Left renal pelvis (tissue), 4 donors: ENCODE measurements at places on chromosomes 5 and 9. TPM values are rescaled to one million over a fixed set of nuclear protein-coding genes. Genes with fewer than 3 reads are reported as not detected.

Gene ARL10
- 18.3 TPM for polyA plus RNA-seq

Gene N4BP3
- polyA plus RNA-seq: 5.1 TPM

GRCh38 chr9:4573634-4574389 lies 83.5 kb downstream of the SLC1A1 start:
- DNase-seq: no peak

Gene ABO
- 10.6 TPM for polyA plus RNA-seq

- no peak for DNase-seq
Measured at GRCh38 chr5:1958211-1959010, 75.7 kb upstream of the IRX4 start.

Gene ANXA2R
- polyA plus RNA-seq: 1.4 TPM

DNA sequence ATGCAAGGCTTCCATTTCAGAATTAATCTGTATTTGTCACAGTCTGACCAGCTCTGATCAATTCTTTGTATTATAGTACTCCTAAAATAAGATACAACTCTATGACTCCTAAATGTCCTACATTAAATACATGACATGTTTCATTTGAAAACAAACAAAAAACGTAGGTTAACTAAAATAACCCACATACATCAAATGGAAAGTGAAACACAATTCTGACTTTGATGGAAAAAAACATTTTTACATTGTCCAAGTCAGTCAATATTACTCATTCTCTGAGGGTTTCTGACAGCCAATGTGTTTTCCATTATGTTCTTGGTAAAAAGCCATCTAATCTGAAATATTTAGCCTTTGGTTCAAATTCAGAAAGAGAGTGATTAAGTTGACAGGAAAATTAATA lies 8.7 kb downstream of the HMGCS1 start:
- no peak for DNase-seq

Gene PTAR1
- 60.6 TPM for polyA plus RNA-seq

- no peak for DNase-seq
Measured at GRCh38 chr9:16637218-16637617, 233.3 kb downstream of the BNC2 start.

GRCh38 chr5:137147346-137147745 lies 351.8 kb downstream of the SPOCK1 start:
- no peak for DNase-seq

Gene GALNT12
- polyA plus RNA-seq: 4.1 TPM

DNA sequence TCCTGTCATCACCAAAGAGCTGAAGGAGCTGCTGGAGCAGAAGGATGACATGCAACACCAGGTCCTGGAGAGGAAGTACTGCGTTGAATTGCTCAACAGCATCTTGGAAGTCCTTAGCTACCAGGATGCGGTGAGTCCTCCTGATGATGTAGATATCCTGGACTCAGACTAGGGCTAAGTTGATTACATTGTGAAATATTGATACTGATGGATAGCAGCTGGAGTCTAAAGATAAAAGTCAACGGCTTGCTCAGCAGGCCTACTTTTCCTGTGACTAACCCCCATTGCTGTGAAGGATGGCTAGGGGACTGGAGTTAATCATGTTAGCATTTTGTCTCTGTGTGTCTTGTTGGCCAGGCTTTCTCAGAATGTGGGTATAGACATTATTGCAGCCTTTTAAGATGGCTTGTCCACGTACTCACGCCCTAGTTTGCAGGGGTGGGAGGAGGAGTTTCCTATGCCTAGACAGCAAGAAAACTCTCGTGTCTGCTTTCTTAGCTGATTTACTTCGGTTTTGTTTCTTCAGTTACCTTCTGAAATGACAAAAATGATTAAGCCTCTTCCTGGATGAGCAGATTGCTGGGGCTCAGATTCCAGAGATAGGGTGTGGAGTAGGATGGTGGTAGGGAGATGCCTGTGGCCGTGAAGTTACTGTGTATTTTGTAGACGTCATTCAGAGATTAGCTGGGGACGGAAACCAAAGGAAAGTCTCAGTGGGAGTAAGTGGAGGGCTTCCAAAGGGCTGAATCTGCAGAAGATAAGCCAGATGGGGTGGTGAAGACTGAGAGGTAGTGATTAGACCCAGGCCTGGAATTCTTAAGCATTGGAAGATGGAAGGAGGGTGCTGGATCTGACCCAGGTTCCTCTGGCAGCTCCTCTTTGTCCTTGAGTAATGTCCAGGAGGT lies 166.3 kb downstream of the DOCK2 start:
- no peak for DNase-seq

Gene HMCN2
- polyA plus RNA-seq: 1.4 TPM

Gene OSMR
- polyA plus RNA-seq: 8.8 TPM

- DNase-seq: no peak
Measured at GRCh38 chr5:142829801-142830220, 59.6 kb downstream of the ARHGAP26 start.

DNA sequence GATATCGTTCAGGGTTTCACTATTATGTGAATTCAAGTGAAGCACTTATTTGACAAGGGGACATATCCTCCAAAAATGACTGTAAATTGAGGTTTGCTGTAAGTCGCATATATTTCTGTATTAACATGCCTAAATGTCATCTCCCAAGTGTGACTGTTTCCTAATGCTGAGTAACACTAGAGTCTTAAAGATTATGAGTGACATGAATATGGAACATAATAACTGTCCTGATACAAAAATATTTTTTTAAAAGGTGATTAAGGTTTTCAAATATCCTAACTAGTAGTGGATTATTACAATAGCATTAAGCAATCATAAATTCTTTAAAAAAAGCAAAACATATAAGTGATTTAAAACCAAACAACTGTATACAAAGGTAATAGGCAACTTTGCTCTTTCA lies 3.6 kb downstream of the NFIB start:
- no peak for DNase-seq

- DNase-seq: no peak
Measured at GRCh38 chr9:85640425-85640824, 101.3 kb downstream of the AGTPBP1 start.

Gene PRDM9
- polyA plus RNA-seq: not detected

Gene GRIA1
- polyA plus RNA-seq: 1.4 TPM

DNA sequence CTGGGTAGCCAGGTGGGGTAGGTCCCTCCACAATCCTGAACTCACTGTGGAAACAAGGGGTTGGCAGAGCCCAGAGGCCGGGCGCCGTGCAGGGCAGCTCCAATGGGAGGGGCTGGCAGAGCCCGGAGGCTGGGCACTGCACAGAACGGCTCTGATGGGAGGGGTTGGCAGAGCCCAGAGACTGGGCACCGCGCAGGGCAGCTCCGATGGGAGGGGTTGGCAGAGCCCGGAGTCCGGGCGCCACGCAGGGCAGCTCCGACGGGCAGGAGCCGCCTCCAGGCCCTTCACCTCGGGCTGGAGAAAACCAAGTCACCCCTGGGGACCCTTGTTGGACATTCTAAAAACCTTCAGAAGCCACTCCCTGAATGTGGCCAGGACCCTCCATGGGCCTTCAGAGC lies 9.3 kb downstream of the NACC2 start:
- no peak for DNase-seq

DNA sequence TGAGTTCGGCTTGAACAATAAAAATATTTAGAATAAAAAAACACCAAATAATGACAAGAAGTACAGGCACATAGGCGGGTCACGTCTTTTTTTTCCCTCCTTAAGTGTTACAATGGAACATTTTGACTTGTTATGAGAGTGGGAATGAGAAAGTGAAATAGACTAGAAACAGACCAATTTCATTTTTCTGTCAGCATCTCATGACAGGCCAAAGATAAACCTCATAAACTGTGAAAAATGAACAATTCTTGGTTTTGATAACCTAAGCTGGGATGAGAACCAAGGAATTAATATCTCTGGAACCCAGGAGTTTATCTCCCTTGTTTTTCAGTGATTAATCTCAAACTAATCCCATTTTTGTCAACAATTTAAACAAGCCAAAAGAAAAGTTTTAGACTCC lies 299.5 kb downstream of the SLIT3 start:
- no peak for DNase-seq

GRCh38 chr5:36158144-36158543 lies 6.2 kb downstream of the SKP2 start:
- no peak for DNase-seq

GRCh38 chr9:136726631-136727191 lies 14.3 kb downstream of the DIPK1B start:
- no peak for DNase-seq

GRCh38 chr5:39452846-39453245 lies 28.1 kb upstream of the DAB2 start:
- no peak for DNase-seq

Gene HAVCR2
- polyA plus RNA-seq: 5.4 TPM

- DNase-seq: no peak
Measured at GRCh38 chr9:127450243-127450760, 904 bp downstream of the RPL12 start.

GRCh38 chr5:172821340-172821985 lies 12.6 kb upstream of the ERGIC1 start:
- DNase-seq: no peak

DNA sequence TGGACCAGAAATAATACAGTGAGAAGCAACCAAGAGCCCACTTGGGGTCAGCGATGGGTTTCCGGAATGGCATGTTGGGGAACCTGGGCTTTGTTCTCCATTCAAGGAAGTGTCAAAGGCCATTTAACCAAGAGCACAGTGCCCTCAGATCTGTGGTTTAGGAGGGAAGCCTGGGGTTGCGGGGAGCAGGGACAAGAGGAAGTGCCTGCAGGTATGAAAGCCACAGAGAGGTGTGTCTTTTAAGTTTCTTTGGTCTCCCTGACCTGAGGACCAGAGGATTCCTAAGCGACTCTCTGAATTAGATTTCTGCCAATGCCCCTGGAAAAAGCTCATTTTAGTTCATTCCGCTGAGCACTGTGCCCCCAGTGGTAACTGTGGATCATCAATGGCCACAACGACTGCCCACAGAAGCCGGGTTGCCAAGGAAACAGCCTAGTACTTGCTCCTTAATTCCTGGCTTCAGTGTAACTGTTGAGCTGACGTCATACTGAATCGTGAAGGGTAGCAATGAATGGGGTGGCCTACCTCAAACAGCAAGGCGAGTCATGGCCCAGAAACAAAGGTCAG lies 107.3 kb upstream of the SPIN1 start:
- DNase-seq: no peak

DNA sequence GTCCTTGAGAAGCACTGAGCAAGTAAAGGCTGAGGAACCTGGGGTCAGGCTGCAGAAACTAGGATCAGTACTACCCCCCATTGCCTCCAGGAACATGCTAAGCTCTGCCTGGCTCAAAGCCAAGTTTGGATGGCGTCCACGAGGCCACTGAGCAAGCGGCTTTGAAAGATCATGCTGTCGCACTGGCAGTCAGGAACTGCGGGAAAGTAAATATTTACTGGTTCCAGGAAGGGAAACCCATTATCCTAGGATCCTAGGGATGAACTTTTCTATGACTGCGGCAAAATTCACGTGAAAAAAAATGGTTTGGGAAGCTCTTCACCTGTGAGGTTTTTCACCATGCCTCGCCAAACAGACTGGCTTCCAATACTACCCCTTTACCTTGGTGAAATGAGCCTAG lies 75.3 kb upstream of the PJA2 start:
- peak; percentile 40 for DNase-seq

GRCh38 chr9:16031486-16031885 lies 478.6 kb downstream of the CCDC171 start:
- DNase-seq: no peak

- no peak for DNase-seq
Measured at GRCh38 chr9:94802793-94803192, 76.3 kb downstream of the AOPEP start.

DNA sequence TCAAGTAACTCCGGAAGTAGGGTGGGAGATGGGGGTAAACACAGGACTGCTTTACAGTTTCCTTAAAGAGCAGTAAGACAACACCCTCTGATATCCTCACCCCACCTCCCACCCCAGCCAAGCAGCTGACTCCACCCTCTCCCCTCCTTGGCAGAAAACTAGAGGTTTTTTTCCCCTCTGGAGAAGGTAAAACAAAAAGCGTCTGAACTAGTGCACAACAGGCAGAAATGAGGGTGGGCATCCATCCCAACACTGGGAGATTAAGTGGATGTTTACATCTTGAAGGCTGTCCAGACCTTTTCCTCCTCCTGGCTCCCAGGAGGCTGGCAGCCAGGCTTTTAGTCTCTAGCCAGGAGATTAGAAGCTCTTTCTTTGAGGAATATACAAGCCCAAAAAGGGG lies 13.9 kb upstream of the CTNNAL1 start:
- no peak for DNase-seq

- no peak for DNase-seq
Measured at GRCh38 chr5:10595672-10596309, 31.9 kb downstream of the ANKRD33B start.

DNA sequence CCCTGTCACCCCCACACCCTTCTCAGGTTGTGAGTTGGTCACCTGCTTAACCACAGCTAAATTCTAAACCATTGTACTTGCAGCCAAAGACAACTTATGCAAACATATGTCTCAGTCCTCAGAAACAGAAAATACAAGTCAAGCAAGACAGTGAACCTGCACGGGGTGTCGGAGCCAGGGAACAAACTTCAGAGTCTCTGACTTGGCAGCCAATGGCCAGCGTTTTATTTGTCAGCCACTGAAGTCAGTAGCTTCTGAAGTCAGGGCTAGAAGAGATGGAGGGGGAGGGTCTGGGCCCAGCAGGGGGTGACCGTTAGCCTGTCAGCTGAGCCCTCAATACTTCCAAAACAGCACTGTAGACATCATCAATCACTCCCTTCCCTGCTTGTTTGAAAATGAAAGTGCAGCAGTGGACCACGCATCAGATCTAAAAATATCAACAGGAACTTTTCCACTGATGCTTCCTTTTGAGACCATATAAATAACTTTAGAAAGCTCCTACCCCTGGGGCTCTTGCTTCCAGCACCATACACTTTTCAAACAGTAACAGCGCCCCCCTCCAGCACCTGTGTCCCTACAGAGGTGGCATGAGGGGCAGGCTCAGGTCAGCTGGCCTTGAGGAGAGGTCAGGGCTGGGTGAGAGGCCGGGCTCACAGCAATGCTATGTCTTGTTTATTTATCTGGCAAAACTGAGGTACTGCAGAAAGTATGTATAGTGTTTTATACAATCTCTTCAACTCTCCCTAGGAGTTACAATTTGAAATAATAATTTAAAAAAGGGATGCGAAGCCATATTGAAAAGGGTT lies 142.5 kb downstream of the ACER2 start:
- no peak for DNase-seq

Gene NIPAL4
- polyA plus RNA-seq: 0.27 TPM

GRCh38 chr9:95966306-95966705 lies 90.8 kb downstream of the ERCC6L2 start:
- no peak for DNase-seq

- DNase-seq: no peak
Measured at GRCh38 chr5:38724301-38725030, 121.3 kb upstream of the OSMR start.
